NCI-H510A (cell line): ENCODE measurements at places on chromosomes 2 and 18.

GRCh38 chr2:7096726-7097352 is 179.6 kb downstream of the RNF144A start:
- DNase-seq: no peak

- no peak for DNase-seq
Observed at GRCh38 chr2:172829229-172829628, 93.6 kb downstream of the RAPGEF4 start.

- DNase-seq: no peak
Observed at GRCh38 chr18:32956591-32957315, 183.9 kb upstream of the KLHL14 start.

GRCh38 chr2:238635647-238636051 is 208.9 kb downstream of the ASB1 start:
- no peak for DNase-seq

DNA sequence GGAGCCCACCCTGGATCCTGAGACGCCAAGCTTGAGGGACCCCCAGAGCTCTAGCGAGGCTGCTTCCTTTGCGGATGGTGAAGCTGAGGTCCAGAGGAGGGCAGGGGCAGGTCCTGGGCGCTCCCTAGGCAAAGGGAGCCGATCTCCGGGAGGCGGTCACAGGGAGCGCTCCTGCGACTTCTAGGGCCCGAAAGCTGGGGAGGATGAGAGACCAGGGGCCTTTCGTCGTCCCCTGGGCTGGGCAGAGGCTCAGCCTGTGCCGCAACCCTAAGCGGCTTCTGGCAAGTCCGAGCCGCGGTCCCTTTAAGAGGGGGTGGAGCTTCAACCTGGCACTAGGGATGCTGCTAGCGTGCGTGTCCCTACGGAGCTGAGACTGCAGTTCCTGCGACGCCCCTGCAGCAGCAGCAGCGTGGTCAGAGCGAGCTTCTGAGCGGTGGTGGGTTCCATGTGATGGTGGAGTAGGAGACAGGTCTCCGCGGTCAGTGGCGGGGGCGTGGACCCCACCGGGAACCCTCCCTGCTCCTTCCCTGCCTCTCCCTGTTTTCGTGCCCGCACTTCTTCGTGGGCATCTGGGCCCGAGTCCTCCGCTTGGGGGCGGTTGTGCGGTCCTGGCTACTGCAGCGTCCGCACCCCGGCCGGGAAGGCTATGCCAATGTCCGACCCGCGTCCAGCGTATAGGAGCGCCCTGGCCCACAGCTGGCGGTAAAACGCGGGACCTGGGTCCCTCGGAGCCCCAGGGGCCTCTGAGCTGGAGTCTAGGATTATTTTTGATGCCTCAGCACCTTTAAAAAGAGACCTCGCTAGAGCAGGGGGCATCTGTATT is 154.6 kb downstream of the CCDC74A start:
- DNase-seq: peak; percentile 71

DNA sequence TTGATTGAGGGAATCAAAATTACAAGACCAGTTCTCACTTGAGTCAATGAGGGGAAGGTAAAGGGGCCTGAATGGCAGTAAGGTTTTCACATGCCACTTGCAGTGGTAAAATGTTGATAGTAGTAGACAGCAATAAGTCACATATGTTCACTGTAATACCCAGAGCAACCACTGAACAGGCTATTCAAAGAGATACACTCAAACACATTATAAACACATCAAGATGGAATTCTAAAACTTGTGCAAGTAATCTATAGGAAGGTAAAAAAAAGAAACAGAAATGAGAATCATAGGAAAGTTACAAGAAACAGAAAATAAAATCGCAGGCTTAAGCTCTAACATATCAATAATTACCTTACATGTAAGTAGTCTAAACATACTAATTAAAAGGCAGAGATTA is 86.6 kb upstream of the AFF3 start:
- no peak for DNase-seq

DNA sequence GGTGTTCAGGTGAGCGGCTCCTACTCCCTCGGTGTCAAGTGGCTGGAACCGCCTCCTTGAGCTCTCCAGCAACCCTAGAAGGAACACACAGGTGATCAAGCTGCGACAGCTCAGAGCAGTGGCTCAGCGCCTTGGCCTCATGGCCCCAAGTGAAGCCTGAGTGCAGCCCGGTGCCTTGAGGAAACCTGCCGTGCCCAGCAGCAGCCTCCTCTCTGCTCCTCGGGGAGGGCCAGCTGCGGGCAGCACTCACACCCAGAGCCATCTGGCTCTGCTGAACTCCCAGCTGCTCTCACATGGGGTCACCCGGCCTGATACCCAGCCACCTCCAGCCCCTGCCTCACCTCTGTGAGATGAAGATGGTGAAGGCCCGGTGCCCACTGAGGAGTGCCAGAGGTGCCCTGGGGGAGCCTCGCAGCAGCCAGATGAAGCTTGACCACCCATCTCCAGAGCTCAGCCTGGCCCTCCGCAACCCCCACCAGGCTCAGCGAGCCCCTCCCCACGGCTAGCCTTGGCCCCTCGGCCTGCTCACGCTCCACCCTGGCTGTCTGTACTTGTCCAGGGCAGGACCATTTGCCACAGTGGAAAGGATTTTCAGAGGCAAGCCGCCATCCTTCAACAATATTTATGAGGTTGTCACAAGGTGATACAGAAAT is 70.6 kb upstream of the RAB6C start:
- no peak for DNase-seq

DNA sequence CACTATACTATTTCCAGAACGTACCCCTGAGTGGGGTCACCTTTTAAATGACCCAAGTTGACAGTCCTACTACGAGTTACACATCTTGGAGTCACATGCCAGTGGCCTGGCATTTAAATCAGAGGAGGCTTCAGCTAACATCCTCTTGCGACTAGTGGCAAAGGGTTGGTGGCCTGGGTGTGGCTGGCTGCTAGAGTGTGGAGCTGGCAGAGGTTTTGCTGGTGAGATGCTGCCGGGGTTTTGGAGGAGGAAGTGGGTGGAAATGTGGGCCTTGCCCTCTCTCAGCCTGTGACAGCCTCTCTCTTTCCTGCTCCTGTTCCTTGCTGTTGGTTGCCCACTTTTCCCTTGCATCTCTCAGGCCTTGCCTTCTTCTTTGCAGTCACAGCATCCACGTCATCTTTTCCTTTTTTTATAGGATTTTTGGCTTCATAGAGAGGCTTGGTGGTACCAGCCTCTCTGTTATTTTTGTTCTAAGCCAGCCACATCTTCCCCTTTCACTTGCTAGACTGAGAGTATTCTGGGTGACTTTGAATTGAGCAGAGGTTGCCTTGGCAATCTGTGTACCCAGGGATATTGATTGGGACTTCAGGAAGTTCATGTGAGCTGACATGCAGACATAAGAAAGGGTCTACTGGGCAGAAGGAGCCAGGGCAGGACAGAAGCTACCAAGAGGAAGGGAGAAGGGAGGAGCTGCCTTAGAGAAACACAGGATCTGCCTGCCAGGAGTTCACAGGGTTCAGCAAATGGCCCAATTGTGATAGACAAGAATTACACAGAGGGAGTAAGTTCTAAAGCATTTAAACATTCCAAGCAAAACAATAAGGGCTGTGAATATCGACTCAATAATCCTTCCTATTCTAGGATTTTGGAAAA is 55.4 kb downstream of the CDC42EP3 start:
- DNase-seq: no peak
